Uterus (tissue), 4 donors: ENCODE measurements at places on chromosomes 6 and 20.

DNA sequence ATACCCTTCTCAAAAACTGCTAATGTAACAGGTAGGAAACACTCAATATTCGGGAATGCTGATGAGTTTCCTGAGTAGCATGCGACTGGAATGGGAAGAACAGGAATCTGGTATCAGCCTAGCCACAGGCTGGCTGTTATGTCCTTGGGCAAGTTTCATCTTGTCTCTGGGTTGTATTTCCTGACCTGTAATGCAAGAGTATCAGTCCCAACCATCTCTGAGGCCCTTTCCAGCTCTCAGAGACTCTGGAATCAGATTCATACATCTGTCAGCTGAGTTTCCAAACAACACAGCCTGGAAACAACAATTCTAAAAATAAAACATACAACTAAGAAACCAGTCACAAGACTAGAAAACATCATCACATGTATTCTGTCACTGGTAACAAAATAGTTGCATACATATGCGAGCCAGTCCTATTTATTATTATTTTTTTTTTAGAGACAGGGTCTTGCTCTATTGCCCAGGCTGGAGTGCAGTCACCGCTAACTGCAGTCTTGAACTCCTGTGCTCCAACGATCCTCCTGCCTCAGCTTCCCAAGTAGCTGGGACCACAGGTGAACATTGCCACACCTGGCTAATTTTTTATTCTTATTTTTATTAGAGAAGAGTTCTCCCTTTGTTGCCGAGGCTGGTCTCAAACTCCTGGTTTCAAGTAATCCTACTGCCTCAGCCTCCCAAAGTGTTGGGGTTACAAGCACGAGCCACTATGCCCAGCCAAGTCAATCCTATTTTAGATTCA is 16.7 kb upstream of the TFAP2A start:
- DNase-seq: no peak
- peaks cover 9% of the 10 kb centered on the region for H3K27me3 ChIP-seq
- no peak overlapping the region for H3K4me3 ChIP-seq
- H3K4me1 ChIP-seq: no peaks in the 10 kb centered on the region
- no peaks in the 10 kb centered on the region for H3K36me3 ChIP-seq

- no peaks in the 10 kb centered on the region for H3K4me1 ChIP-seq
- H3K4me3 ChIP-seq: no peak overlapping the region
- no peak for DNase-seq
- H3K27ac ChIP-seq: peak overlapping the region; percentile 24
- no peaks in the 10 kb centered on the region for H3K27me3 ChIP-seq
These were observed 134.1 kb downstream of the CCDC170 start for GRCh38 chr6:151627689-151628444.

- no peak overlapping the region for H3K4me3 ChIP-seq
- no peaks in the 10 kb centered on the region for H3K4me1 ChIP-seq
- no peak overlapping the region for H3K27ac ChIP-seq
- H3K27me3 ChIP-seq: no peaks in the 10 kb centered on the region
- H3K36me3 ChIP-seq: no peaks in the 10 kb centered on the region
These were observed 144.8 kb downstream of the TTLL2 start for GRCh38 chr6:167469672-167470071.

DNA sequence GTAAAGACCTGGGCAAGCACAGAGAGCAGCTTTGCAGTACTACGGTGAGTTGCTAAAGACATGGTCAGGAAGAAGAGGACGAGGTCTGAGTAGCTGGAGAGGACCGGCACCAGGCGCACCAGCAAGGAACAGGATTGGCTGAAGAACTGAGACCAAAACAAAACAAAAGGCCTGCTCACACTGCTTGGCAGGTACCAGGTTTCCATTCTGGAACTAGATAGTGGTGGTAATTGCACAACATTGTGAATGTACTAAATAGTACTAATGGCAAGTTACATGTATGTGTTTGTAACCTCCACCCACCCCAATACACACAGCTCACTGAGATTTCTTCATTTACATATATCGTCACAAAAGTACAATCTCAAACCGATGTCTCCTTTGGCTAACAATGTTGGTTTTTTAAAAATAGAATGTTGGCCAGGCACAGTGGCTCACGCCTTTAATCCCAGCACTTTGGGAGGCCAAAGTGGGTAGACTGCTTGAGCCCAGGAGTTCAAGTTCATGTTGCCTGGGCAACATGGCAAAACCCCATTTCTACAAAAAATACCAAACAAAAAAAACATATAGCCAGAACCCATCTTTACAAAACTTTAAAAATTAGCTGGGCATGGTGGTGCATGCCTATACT is 32.5 kb upstream of the LYRM2 start:
- H3K4me3 ChIP-seq: no peak overlapping the region
- DNase-seq: no peak
- H3K36me3 ChIP-seq: no peaks in the 10 kb centered on the region

GRCh38 chr20:37541326-37541725 is 13.7 kb upstream of the BLCAP start:
- H3K27ac ChIP-seq: no peak overlapping the region
- DNase-seq: no peak
- H3K4me3 ChIP-seq: no peak overlapping the region
- H3K36me3 ChIP-seq: no peaks in the 10 kb centered on the region

DNA sequence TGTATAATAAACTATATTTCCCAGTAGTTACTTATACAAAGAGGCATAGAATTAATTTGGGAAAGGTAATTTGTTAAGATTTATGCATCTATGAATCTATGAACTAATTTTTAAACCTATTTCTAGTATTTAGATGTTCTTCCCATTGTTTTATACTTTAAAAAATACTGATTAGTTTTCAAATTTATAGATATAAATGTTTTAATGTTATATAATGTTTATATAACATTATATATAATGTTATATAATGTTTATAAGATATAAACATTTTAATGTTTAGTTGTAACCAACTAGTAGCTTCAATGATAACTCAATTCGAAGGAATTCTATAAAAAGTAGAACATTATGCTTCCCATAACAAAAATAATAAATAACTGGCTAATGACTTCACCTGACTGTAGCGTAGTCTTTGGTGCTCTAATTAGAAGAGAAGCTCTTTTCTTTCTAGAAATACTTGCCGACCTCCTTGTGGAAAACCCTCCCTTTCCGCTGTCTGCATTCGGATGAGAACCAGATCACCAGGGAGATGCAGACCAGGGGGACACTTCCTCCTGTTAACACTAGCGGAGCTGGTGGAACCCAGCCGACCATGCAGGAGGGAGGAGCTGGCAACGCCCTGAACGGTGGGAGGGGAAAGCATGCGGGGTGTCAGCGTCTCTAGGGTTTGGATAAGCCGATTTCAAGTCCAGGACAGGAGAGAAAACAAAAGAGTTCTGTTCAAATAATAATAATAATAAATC is 158.4 kb downstream of the OR2B2 start:
- no peaks in the 10 kb centered on the region for H3K4me1 ChIP-seq
- no peaks in the 10 kb centered on the region for H3K36me3 ChIP-seq
- H3K27ac ChIP-seq: peak overlapping the region; percentile 1
- peak; percentile 79 for DNase-seq
- no peaks in the 10 kb centered on the region for H3K27me3 ChIP-seq
- H3K4me3 ChIP-seq: peak overlapping the region; percentile 64

- no peaks in the 10 kb centered on the region for H3K4me1 ChIP-seq
- H3K4me3 ChIP-seq: no peak overlapping the region
- H3K27ac ChIP-seq: no peak overlapping the region
- no peaks in the 10 kb centered on the region for H3K36me3 ChIP-seq
These were observed 89.4 kb upstream of the ISM1 start for GRCh38 chr20:13131688-13132087.

DNA sequence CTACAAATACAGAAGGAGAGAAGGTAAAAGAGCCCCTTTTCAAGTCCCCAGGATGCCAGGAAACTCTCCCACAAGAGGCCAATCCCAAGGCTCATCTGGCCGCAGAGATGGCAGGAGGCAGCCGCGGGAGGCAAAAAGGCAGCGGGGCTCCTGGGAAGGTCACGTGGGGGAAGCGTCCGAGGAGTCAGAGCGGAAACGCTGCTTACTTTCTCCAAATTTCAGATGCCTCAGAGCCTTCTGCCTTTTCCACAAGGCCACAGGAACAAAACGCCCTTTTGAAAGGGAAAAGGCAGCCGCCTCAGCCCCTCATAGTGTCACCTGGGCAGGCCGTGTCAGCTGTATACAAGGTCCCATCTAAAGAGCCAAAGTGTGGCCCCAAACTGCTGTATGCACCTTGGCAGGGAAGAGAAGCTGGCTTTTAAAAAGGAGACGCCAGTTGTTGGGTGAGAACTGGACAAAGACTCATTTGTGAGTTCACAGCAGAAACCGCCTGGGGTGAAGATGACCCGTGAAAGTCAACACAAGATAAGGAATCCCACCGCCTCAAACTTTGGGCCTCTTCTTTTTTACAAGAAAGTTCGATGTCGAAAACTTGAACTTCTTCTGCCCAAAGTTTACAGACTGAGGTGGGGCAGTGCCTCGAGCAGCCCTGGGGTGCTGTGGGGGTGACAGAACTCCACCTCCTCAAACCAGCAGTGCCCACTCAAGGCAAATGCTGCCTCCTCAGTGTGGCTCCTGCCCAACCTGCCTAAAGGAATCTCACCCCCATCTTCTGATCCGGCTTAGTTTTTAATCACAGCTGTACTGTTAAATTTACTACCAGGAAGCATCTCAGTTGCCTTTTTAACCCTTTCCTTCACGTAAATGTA is 45.4 kb downstream of the EZR start:
- DNase-seq: no peak
- no peak overlapping the region for H3K27ac ChIP-seq
- H3K36me3 ChIP-seq: no peaks in the 10 kb centered on the region
- H3K4me3 ChIP-seq: no peak overlapping the region
- no peaks in the 10 kb centered on the region for H3K27me3 ChIP-seq
- H3K4me1 ChIP-seq: no peaks in the 10 kb centered on the region
